Activated T-helper 1 cell treated with Interleukin-2 at 50 U/mL for 16 hours (primary cell): ENCODE measurements at places on chromosomes 7 and 10.

DNA sequence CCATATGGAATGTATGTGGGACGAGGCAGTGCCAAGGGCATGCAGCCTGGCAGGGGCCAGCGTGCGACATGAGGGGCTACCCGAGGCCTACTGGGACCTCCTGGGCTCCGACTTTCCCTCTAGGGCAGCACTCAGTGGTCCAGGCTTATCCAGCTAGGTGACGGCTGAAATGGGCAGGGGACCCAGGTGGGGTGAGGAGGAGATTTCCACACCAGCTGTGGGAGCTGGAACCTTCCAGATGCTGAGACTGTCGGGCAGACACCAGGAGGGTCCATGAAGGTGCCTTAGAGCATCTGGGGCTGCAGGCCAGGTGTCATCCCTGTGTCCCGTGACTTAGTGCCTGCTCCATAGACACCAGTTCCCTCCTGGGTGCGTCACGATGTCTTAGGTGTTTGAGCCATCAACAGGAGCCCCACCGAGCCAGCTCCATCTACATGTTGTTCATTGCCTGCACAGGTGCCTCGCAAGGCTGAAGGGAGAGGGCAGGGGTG is 13.4 kb downstream of the ZNF316 start:
- no peak for DNase-seq

DNA sequence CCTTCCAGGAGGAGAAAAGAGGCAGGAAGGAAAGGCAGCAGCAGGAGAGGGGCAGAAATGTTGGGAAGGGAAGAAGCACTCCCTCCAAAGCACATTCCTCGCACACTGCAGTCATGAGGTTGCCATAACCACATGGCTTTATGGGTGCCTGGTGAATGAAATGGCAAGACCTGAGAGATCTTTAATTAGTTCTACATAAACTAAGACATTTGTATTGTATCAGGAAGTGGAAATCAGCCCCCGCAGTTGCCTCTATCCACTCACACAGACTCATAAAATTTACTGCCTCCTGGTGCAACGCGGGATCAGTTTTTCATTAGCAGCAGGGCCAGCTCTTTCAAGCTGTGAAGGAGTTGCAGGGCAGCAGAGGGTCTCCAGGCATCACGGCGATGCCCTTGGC is 106.4 kb downstream of the COL13A1 start:
- no peak for DNase-seq

GRCh38 chr10:126187399-126187798 is 200.9 kb downstream of the ADAM12 start:
- no peak for DNase-seq

GRCh38 chr7:150936018-150936417 is 42.1 kb downstream of the KCNH2 start:
- no peak for DNase-seq

DNA sequence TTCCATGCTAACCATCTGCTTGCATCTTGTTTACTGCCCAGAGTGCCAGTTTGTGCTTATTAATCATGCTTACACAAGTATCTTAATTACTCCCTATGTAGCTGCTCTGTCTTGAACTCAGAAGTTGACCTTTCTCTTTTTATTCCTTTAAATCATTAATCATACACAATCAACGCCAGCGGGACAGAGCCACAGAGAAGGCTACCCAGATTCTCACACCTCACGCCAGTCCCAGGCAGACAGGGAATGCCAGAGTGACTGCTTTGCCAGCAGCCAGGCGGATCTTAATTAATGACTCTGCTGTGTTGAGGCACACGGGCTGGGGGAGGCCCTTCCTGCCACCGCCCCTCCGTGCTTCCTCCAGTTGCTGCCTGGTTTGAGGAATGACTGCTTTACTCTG is 229.4 kb downstream of the LRMDA start:
- DNase-seq: no peak

DNA sequence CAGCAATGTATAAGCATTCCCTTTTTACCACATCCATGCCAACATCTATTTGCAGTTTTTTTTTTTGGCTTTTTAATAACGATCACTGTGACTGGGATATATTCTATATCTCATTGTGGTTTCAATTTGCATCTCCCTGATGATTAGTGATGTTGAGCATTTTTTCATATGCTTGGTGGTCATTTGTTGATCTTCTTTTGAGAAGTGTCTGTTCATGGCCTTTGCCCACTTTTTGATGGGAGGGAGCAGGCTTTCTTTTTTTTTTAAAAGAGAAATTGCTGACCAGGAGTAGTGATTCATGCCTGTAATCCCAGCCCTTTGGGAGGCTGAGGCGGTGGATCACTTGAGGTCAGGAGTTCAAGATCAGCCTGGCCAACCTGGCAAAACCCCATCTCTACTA is 4.0 kb downstream of the MUC17 start:
- no peak for DNase-seq

GRCh38 chr10:122121059-122121458 is 132.1 kb downstream of the TACC2 start:
- DNase-seq: no peak

DNA sequence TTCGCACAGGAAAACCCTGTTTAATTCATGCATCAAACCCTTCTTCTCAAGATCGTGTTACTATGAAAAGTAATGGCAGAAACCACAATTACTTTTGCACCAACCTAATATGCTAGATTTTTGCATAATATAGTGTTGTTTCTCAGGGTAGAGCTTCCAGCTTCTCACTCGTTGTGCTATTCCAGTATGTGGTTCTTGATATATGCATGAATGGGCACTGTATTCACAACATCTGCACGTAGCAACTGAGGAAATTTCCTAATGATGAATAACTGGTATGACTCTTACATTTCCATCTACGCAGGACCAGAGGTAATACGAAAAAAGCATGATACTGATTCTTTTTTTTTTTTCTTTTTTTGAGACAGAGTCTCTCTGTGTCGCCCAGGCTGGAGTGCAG is 326.6 kb upstream of the GALNT17 start:
- no peak for DNase-seq

DNA sequence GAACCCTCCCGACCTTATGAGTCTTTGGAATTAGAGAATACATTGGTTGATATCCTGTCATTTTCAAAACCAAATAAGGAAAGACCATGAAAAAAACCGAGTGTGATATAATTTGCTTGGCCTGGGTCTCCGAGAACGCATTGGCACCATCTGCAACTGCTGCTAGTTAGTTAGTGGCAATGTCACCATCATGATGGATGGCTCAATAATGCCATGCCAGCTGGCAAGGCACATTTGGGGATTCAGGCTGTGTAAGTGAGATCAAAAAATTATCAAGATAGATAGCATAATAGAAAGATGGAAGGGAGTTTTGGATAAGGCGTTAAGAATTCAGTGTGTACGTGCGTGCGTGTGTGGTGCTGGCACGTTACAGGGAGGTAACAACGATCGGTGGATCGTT is 134.7 kb upstream of the TCERG1L start:
- no peak for DNase-seq

DNA sequence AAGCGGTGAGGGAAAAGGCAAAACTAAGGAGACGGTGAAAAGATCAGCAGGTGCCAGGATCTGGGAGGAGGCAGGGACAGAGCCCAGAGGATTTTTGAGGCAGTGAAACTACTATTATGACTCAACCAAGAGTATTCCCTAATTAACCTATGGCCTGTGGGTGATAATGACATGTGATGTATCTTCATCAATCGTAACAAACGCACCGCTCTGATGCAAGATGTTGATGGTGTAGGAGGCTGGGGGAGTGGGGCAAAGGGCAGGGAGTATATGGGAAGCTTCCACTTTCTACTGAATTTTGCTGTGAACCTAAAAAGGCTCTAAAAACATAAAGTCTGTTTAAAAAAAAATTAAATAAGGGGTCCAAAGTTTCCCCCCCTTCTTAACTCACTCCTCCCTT is 25.5 kb upstream of the EZH2 start:
- DNase-seq: no peak

- DNase-seq: no peak
These were observed 601.3 kb upstream of the GHITM start for GRCh38 chr10:83538047-83538446.

DNA sequence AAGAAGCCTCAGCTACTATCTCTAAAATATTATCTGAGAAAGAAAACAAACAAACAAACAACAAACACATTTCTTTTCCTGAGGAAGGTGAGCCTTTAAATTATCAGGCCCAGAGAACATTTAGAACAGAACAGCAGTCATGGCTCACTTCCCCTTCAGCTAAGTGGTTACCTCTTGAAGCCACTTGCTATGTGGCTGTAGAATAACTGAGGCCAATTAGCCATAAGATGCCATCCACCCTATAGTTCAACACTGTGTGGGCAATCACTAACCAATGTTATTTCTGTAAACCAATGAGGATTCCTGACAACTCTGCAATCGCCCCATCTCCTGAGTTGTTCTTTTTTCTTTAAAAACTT is 3.7 kb upstream of the UPP1 start:
- DNase-seq: no peak

DNA sequence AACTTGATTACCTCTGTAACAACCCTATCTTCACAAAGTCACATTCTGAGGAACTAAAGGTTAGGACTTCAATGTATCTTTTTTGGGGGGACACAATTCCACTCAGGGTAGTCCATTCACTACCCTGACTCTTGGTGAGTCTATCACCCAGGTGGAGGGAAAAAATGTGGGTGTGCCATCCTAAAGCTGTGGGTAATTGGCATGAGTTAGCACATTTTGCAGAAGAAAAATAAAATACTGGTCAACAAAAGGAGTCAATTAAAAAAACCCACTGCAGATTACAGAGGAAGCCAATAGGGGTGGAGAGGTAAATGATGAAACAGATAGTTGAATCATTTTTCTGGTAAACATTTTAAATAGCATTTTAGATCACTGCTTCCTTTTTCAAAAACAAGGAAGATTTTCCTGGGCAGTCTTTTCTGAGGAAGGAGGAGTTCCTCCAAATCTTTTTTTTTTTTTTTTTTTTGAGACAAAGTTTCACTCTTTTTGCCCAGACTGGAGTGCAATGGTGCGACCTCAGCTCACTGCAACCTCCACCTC is 5.1 kb upstream of the BLVRA start:
- no peak for DNase-seq

DNA sequence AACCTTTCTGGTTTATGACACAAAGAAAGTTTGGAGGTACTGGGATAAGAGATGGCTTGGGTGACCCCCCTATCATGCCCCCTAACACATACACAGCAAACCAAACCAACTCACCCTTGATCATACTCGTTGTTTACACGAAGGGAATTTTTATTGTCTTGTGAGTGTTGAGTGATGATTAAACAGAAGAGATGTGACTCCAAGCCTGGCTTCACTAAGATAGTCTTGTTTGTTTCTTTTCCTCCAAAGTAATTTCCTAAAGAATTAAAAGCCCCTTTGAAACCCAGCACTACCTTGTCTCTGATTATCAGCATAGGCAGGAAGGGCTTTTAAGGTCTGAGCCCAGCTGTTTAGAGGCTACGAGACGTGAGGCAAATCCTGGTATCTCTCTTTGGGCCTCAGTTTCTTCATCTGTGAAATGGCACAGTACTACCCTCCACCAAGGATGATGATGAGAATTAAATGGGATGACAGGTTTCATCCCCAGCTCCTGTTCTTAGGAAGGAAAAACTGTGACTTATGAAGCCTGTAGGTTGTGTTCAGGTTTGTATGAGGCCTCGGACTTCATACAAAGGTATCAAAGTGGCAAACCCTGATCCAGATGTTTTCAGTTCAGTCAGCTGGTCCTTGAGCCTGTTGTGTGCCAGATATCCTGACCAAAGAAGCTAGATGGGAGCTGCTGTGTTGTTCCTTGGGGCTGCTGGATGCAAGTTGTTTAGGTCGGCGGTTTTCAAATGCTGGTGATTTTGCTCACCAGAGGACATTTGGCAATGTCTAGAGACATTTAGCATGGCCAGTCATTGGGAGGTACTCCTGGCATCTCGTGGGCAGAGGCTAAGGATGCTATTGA is 51.8 kb downstream of the TCF7L2 start:
- DNase-seq: no peak

- DNase-seq: no peak
These were observed 1.0 kb downstream of the CPED1 start for GRCh38 chr7:120989257-120990220.

DNA sequence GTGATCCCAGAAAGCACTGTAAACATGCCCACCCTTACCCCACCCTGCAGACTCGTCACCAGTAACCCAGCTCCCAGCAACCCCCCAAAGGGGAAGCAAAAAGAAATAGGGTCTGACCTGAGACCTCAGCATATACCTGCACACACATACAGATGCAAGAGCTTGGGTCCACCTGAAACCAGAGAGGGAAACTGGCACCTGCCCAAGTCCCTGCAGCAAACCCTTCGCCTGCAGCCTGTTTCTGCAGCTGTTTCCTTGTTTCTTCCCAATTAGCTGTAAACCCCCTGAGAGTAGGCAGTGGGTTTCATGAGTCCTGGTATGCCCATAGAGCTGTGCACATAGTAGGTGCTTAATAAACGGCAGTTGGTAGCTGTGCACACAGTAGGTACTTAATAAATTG is 140.5 kb downstream of the FGFR2 start:
- DNase-seq: no peak

DNA sequence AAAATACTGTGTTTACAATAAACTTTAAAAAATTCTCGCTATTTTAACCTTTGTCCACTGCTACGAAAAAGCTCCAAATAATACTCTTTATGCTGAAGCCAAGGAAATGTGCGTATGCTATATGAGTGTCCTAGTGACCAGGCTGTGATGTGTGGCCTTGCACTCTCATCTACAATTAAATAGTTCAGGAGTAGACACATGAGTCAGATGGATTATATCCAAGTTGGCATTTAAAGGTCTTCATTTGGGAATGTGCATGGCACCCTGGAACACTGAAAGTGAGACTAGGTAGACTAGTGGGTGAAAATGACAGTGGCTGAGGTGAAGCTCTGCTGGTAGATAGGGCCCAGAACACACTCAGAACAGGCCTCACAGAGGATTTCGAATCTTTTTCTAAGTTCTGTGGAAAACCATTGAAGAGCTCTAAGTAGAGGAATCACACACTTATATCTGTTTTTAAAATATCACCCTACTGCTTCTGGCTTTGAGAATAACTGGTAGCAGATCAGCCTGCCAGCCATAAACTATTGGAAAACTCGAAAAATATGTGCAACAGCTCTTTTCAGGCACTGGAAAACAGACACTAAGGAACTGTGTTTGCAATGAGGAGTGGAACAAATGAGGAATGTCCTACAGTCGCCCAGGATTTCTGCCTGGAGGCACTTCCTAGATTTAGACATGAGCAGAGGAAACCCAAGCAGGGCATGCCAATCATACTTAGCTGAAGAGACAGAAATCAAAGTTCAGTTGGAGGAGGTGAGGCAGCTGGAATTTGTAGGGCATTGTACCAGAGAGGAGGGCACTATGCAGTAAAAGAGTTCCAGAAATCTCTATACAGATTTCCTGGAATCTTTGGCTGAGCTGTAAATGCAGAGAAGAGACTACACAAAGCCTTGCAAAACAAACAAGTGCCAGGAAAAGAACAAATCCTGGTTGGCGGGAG is 603.8 kb upstream of the LRRTM3 start:
- no peak for DNase-seq

DNA sequence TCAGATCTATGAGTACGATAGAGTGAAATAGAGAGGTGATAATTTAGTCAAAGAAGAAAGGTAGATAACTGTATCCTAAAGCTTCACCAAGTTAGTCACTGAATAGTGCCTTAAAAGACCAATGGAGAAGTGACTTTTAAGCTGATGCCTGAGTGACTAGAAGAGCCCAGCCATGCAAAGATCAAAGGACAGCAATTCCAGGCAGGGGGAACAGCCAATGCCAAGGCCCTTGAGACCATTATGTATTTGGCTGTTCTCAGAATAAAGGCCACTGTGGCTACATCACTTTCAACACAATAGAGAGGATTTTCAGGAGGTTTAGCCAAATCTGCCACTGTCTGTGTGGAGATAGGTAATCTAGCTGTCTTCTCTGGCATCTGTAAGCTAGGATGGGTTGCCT is 17.8 kb downstream of the HDAC9 start:
- DNase-seq: no peak
